GM19239 (cell line): ENCODE measurements at places on chromosomes 5 and 9.

DNA sequence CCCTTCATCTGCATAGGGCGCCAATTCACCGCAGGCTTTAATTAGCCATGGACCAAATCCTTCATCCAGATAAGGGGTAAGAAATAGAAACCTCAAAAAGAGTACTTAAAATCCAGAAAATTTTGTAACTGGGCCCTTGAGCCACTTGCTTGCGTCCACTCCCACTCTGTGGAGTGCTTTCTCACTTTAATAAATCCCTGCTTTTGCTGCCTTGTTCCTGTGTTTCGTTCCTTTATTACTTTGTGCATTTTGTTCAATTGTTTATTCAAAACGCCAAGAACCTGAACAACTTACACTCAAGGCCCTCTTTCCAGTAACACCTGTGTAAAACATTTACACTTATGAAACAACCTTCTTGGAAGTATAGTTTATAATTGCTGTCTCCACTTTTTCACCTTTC is 66.5 kb downstream of the HMHB1 start:
- no peak for DNase-seq

DNA sequence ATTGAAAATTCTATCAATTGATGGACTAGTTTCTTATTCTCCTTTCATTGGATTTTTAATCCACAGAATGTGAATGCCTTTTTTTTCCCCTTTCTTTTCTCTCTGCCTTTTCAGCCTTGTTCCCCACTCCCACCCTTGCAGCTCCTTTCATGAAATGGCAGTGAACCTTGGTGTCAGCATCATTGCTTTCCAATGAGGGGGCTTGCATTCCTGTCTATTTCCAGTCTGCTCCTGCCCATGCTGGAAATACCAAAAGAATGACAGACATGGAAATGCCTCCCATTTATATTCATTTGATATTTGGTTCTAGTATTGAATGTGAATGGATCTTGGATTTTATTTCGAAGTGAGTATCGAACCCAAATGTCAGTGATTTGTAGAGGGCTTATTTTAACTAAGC is 162.7 kb upstream of the SGCD start:
- DNase-seq: no peak

GRCh38 chr9:73239570-73240265 is 88.1 kb downstream of the ANXA1 start:
- DNase-seq: no peak

GRCh38 chr5:15502208-15502607 is 2.2 kb downstream of the FBXL7 start:
- DNase-seq: no peak

DNA sequence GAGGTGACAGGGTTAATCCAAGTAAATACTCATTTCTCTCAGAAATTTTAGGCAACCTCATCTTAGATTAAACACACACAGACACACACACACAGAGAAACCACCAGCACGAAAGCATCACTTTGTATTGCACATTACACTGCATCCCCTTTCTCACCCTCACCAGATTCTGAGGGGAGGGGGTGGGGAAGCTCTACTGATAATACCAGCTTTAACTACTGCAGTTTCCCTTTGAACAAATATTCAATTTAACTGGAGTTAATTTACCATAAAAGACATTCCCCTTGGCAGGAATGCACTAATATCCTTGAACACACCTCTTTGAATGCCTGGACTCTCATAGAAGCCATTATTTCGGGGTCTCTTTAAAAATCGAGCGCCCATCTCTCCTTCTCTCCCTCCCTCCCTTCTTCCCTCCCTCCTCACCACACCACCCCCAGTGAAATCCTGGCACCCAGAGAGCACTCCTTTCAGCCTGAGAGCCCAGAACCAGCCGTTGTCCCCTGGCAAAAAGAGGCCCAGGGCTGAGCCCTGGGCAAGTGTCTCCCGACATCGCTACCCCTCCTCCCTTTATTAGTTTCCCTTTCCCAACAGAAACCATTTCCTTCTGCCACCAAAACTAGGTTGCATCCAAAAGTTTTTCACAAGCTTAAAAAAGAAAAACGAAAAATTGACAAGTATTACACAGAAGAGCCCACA is 2.8 kb upstream of the NFIB start:
- no peak for DNase-seq

DNA sequence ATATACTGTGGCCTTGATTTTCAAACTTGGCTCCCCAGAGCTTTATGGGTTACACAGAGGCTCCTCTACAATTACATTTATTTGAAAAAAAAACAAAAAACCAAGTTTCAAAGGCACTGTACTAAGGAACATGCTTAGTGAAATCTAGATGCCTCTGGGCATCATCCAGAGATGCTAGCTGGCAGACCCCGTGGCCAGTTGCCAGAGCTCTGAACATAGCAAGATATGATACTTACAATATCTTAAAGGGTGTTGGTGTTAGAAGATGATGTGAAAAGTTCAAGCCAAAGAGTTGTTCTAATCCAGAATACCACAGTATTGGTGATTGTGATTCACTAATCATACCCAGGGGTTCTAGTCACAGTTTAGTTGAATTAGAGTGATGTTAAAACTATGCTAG is 87.8 kb downstream of the JAK2 start:
- no peak for DNase-seq

DNA sequence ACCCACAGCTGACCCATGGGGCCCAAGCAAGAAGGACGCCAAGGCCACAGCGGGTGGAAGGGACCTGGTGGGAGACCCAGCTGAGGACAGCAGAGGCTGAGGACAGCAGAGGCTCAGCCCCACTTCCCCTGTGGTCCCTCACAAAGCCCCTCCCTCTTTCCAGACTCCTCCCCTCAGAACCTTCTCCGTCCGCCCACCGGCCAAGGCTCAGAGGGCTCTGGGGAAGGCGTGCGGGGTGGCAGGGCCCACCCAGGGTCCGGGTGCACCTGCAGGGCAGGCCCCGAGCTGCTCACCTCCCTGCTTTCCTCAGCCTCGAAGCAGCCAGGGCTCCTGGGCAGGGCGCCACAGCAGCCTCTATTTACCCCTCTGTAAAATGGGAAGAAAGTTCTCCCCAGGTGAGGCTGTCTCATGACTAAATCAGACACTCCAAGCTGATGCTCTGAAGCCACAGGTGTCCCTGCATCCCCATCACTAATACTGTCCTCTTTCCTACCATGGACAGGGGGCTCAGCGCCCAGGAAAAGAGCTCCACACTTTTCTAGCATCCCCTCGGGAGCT is 137.9 kb upstream of the PPP1R26 start:
- no peak for DNase-seq

DNA sequence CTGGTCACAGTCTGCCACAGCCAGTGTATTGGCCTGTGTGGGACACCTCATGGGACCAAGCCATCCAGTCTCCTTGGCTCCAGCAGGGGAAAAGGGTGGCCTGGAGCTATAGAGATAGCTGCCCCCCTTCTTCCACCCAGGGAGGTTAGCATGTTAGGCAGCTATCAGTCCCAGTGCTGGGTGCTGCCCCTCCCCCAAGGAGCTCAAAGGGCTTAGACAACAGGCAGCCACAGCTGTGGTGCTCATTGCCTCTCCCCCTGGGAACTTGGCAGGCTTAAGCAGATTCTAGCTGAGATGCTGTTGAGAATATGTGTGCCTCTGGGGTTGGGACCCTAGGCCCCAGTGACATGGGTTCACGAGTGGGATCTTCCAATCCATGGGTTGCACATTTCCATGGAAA is 226.0 kb upstream of the PTGER4 start:
- no peak for DNase-seq

- DNase-seq: peak; percentile 31
Measured at GRCh38 chr5:73902327-73903051, 276.5 kb downstream of the ARHGEF28 start.

DNA sequence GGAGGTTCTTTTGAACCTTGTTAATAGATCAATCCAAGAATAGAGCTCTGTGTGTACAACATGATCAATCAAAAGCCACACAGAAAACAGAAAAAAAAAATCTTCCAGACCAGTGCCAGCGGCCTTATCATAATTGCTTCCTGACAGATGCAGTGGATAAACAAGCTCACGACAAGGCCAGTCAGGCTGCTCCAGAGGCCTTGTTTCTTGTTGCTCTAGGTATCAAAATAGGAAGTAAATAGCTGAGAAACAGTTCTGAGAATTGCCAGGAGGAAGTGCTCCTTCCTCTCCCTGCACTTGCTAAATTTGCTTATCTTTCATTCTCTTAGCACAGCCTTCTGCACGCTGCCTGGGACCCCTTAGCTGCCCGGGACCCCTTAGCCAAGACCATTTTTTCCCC is 199.0 kb upstream of the TARS1 start:
- no peak for DNase-seq

GRCh38 chr5:389891-390622 is 52.9 kb upstream of the EXOC3 start:
- no peak for DNase-seq

DNA sequence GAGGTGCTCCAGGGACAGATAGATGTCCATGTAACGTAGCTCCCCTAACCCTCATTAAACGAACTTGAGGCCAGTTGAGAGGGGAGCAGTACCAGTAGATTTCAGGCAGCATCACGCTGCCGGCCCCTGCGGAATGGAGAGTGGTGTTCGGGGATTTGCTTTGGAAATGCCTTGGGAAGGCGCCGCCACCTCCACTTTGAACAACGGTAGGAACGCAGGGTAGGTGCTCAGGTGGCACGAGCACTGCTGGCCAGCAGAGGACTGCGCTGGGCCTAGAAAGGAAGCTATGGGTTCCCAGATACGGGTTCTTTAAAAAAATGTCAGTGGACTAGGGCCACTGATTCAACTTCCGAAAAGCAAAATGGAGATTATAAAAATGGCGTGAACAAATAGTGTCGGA is 271.8 kb downstream of the FANCC start:
- no peak for DNase-seq

- no peak for DNase-seq
Measured at GRCh38 chr9:129458663-129459546, 162.0 kb downstream of the C9orf50 start.

- no peak for DNase-seq
Measured at GRCh38 chr5:160341309-160341870, 29.0 kb upstream of the CCNJL start.

GRCh38 chr5:65926893-65927292 is 518 bp downstream of the ERBIN start:
- no peak for DNase-seq

- DNase-seq: no peak
Measured at GRCh38 chr5:95759005-95759404, 27.9 kb downstream of the RHOBTB3 start.

DNA sequence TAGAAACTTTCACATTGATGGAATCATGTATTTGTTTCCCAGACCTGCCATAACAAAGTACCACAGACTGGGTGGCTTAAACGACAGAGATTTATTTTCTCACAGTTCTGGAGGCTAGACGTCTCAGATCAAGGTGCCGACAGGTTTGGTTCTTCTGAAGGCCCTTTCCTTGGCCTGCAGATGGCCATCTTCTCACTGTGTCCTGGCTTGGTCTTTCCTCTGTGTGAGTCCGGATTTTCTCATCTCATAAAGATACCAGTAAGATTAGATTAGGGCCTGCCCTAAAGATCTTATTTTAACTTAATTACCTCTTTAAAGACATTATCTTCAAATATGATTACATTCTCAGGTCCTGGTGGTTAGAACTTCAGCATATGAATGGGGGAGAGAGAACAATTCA is 5.8 kb downstream of the USP20 start:
- no peak for DNase-seq

DNA sequence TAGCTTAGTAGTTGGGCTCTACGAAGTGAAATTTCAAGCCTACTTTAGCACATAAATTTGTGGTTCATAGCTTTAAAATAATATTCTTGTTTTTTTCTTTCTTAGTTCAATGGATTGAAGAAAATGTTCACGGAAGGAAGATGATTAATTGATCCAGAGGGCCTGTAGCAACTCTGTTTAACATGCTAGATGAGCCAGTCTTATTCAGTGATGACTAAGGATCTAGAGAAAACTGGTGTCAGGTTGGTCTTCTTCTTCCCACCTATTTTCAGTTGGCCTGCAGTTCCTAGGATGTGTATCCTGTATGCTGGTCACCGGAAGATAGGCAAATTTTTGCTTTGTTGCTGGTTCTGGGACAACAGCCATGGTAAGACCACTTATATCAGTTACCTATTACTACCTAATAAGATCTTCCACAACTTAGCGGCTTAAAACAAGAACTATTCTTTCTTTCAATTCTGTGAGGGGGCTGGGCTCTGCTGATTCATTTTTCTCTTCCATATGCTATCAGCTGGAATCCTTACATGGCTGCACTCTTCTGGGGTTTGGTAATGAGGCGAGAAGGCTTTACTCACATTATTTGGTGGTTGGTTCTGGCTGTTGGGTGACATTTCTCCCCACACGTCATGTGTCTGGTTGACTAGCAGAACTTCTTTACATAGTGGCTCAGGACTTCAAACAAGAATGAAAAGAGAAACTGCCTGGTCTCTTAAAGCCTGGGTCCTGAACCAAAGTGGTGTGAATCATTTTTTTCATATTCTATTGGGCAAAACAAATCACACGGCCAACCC is 182.7 kb upstream of the ACTBL2 start:
- DNase-seq: no peak

DNA sequence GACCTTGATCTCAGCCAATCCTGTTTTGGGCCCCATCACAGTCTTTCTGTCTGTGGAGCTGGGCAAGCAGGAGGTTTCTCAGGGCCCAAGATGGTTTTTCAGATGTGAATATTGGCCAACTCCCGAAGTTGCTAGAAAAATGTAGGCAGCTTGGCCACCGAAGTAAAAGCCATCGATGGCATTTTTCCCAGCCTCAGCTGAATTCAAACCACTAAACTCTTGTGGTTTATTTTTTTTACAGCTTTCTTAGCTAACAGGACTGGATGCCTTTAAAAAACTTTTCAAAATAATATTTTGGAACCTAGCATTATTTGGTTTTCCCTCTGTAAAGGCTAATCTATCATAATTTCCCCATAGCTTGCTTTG is 102.5 kb upstream of the ERCC6L2 start:
- DNase-seq: no peak

DNA sequence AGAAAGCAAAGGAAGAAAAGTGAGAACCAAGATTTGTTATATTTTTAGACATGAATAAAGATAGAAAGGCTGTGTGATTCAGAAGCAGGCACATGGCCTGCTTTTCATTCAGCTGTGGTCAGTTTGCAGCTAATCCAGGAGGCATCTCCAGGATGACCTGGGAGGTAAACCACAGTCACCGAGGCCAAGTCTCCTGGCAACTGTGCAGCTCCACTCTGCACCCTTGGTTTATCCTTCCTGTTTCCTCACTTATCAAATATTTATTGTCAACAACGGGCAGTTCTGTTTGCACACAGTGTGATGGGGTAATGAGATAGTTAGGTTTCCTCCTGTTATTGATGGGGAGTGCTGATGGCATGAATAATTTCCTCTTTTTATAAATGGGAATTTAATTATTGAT is 243.0 kb downstream of the PSAT1 start:
- DNase-seq: no peak

GRCh38 chr5:159695741-159696294 is 220.5 kb upstream of the ADRA1B start:
- DNase-seq: no peak

DNA sequence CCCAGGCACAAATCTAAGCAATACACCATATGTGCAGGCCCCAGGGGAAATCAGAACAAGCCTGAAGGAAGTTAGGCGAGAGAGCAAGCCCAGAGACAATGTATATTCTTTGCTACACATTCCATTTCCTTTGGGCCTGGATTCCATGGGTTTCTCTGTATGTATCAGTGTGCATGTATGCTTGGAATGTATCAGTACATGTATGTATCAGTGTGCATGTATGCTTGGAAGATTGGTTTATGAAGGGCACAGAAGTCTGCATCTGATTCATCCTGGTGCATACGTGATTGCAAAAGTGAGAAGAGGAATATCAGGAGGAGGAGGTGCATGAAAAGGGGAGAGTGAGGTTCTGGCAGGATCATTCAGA is 232.6 kb upstream of the ANKRD55 start:
- no peak for DNase-seq
